ENCODE measurements at places on chromosomes 1 and 21. TPM values are rescaled to one million over a fixed set of nuclear protein-coding genes. Genes with fewer than 3 reads are reported as not detected.

DNA sequence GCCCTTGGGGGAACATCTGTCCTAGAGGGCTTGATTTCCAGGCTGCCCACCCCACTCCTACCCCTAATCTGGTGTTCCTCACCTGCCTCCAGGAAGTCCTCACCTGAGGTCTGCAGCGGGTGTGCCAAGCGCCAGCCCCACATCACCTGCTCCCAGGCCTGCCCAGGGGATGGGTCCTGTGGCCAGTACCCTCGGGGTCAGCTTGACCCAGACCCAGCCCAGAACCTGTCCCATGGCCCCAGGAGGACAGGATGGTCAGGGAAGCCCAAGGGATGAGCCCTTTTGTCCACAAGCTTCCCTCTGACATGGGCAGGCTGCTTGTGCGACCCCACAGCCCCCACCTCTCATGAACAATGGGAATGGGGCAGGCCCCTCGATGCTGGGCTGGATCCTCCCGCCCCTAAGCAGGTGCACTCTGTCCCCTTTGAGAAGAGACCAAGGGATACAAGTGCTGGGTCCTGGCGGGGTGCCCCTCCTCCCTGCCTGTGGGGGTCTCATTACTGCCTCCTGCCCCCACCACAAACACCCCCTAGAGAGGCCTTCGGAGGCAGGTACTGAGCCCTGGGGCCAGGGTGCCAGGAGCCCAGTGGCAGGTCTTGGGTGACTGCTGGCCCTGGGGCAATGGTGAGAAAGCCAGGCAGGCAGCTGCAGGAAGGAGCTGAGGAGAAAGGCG lies 3.2 kb downstream of the MIB2 start:
- H3K4me3 ChIP-seq, result no peak overlapping the region
- peaks cover 15% of the 10 kb centered on the region for H3K4me1 ChIP-seq
- no peaks in the 10 kb centered on the region for H3K27me3 ChIP-seq
- no peak overlapping the region for H3K27ac ChIP-seq

PCBP3 gene
- total RNA-seq, result 3.1 TPM

- no peak overlapping the region for H3K27ac ChIP-seq
- no peaks in the 10 kb centered on the region for H3K4me1 ChIP-seq
- no peaks in the 10 kb centered on the region for H3K27me3 ChIP-seq
- H3K4me3 ChIP-seq, result no peak overlapping the region
Measured at GRCh38 chr1:225388372-225388771, 39.5 kb downstream of the LBR start.

OVAAL gene
- total RNA-seq, result not detected

- no peaks in the 10 kb centered on the region for H3K4me1 ChIP-seq
- H3K27ac ChIP-seq, result no peak overlapping the region
- H3K27me3 ChIP-seq, result no peaks in the 10 kb centered on the region
- no peak overlapping the region for H3K4me3 ChIP-seq
Measured at GRCh38 chr1:197786280-197786679, 11.0 kb upstream of the DENND1B start.

- H3K27me3 ChIP-seq, result no peaks in the 10 kb centered on the region
- peak; percentile 94 for DNase-seq
- peak overlapping the region; percentile 99 for H3K27ac ChIP-seq
- peak overlapping the region; percentile 46 for H3K4me3 ChIP-seq
Measured at GRCh38 chr1:27527890-27528817, 38.2 kb upstream of the WASF2 start.

GRCh38 chr1:205271745-205272144 lies 44.0 kb downstream of the TMCC2 start:
- H3K27ac ChIP-seq, result no peak overlapping the region
- no peaks in the 10 kb centered on the region for H3K4me1 ChIP-seq
- H3K27me3 ChIP-seq, result no peaks in the 10 kb centered on the region
- no peak overlapping the region for H3K4me3 ChIP-seq
- no peak for DNase-seq

- H3K27me3 ChIP-seq, result no peaks in the 10 kb centered on the region
- H3K36me3 ChIP-seq, result no peaks in the 10 kb centered on the region
- H3K27ac ChIP-seq, result no peak overlapping the region
- no peak overlapping the region for H3K4me3 ChIP-seq
Measured at GRCh38 chr1:33234588-33234990, 21.7 kb upstream of the ZNF362 start.

DNA sequence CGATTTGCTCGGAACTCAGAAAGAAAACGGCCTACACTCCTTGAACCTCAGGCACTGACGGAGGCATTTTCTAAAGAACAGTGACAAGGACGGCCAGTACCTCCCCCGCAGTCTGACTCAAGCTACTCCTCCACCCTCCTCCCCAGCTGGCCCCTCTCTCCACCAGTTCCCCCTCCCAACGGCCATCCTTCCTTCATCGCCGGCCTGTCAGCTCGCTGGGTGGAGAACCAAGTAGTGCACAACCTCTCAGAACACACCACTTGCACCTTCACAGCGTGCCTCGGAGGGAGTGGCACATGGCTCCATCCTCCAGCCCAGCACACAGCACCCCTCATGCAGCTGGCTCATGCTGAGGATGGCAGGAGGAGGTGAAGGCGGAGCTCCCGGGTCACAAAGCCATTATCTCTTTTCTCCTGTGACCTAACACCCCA lies 58.8 kb downstream of the TOR1AIP2 start:
- H3K36me3 ChIP-seq, result no peaks in the 10 kb centered on the region
- DNase-seq, result no peak
- H3K27ac ChIP-seq, result no peak overlapping the region
- H3K4me1 ChIP-seq, result peaks cover 5% of the 10 kb centered on the region
- H3K27me3 ChIP-seq, result no peaks in the 10 kb centered on the region
- H3K4me3 ChIP-seq, result no peak overlapping the region

KRTAP19-7 gene
- not detected for total RNA-seq

GRCh38 chr1:193419295-193419694 lies 232.9 kb upstream of the B3GALT2 start:
- no peak for DNase-seq
- H3K4me3 ChIP-seq, result no peak overlapping the region
- H3K36me3 ChIP-seq, result no peaks in the 10 kb centered on the region
- H3K4me1 ChIP-seq, result no peaks in the 10 kb centered on the region
- no peak overlapping the region for H3K27ac ChIP-seq
- H3K27me3 ChIP-seq, result no peaks in the 10 kb centered on the region

DNA sequence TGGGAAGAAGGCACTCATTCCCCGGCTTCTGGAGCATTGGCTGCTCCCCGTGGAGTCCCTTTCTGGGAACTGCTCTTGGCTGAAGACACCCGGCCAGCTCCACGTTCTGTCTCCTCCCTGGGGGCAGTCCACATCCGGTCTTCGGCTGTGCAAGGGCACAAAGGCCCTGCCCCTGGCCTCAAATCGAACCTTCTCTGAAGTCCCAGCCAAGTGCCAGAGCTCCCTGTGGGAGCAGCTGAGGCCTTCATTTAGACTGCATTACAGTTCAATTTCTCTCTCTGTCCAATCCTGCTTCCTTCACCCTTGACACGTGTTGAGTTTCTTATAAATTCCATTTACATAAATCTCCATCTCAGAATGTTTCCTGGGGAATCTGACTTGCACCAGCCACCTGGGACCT lies 132.9 kb upstream of the POU3F1 start:
- H3K4me3 ChIP-seq, result no peak overlapping the region
- H3K36me3 ChIP-seq, result no peaks in the 10 kb centered on the region
- no peak overlapping the region for H3K27ac ChIP-seq
- DNase-seq, result no peak
- H3K27me3 ChIP-seq, result no peaks in the 10 kb centered on the region

- no peak for DNase-seq
- no peak overlapping the region for H3K4me3 ChIP-seq
- H3K36me3 ChIP-seq, result no peaks in the 10 kb centered on the region
- peaks cover 4% of the 10 kb centered on the region for H3K4me1 ChIP-seq
- H3K27ac ChIP-seq, result no peak overlapping the region
Measured at GRCh38 chr1:229248821-229249817, 21.8 kb upstream of the RAB4A start.

DNA sequence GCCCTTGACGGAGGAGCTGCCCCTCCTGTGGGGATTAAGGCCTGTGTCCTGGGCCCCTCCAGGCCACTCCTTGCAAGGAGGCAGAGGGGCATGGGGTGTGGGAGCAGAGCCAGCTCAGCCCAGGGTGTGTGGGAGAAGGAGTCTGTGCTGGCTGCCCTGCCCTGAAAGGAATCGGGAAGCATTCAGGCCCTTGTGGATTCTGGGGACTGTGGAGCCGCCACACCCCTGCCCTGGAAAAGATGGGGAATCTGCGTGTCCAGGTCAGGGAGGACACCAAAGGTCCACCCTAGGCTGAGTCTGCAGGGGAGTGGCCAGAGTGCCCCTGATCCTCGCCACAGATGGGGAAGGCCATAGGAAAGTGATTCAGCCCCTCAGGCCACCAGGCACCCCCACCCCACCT lies 16.5 kb upstream of the PRDM16 start:
- no peak for DNase-seq
- no peaks in the 10 kb centered on the region for H3K4me1 ChIP-seq
- peaks cover 3% of the 10 kb centered on the region for H3K27me3 ChIP-seq
- no peaks in the 10 kb centered on the region for H3K36me3 ChIP-seq
- no peak overlapping the region for H3K27ac ChIP-seq
- no peak overlapping the region for H3K4me3 ChIP-seq
